ENCODE measurements at places on chromosomes 13 and 19.

DNA sequence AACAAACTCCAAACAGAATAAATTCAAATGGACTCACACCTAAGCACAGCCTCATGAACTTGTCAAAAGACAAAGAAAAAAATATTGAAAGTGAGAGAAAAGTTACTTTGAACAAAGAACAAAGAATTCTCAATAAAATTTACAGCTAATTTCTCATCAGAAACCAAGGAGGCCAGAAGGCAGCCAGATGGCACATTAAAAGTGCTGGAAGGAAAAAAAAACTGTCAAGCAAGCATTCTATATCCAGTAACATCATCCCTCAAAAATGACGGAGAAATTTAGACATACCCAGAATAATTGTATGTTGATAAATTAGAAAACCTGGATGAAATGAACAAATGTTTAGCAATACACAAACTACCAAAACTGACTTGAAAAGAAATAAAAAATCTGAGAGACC is 129.8 kb upstream of the UQCRFS1 start:
- no peak for DNase-seq

- DNase-seq = no peak
Observed at GRCh38 chr13:29105779-29106178, 285.6 kb downstream of the MTUS2 start.

- DNase-seq = peak; percentile 21
Observed at GRCh38 chr19:47446534-47447469, 24.9 kb downstream of the SLC8A2 start.

DNA sequence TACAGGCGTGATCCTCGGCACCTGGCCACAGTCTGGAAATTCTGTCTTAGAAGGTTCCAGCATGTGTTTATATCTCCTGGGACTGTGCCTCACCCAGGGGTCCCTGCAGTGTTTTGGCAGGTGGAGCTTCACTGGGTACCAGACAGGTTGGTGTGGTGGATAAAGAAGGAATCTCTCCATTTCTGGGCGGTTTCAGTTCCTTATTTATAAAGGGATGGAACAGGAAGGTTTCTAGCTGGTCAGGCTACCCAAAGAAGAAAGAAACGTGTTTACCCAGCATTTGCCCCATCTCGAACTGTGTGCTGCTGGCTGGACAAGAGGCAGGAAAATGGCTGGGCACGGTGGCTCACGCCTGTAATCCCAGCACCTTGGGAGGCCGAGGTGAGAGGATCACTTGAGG is 9.8 kb downstream of the PNPLA6 start:
- no peak for DNase-seq

Data from stimulated activated CD4-positive, alpha-beta T cell treated with anti-CD3 and anti-CD28 coated beads, TNF-alpha, amount 100 ng/mL, for 48 hours (primary cell).